Stomach (tissue), 19 donors: ENCODE measurements at places on chromosomes 16 and 17.
A peak's percentile ranks its signal among the peaks of the same experiment; 100 is the strongest.

DNA sequence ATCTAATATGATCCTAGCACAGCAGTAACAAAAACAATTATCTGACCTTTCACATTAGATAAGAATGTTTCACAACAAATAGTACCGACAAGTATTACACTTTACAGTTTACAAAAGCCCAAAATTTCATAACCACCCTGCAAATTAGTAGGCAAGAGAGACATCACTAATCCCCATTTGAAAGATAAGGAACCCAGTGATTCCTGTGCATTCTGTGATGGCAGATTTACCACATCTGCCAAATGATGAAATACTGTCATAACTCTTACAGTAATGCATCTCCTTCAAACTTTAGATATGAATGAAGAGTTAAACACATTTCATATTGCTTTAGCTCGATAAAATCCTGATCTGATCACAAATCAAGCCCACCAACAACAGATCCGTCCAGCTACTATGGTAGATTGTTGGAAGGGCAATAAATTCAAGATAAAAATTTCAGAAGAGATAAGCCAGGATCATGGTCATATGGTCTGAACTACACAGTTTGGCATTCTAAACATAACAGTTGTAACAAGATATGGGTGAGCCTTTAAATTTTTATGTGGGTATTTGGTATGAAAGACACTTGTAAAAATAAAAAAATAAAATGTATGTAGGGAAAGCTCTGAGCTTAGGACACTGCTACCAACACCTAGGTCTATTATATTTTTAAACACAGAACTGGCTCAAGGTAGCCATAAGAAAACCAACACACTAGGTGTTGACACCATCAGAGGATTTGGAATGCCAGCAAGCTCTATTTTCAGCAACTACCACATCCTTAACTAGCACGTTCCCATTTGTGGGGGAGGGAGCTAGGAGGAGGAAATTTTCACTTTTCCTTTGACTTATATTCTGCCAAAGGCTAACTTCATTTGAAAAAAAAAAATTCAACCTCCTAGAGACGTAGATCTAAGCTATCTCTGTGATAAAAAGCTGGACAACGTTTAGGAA, 9.3 kb downstream of the YWHAE start:
- H3K36me3 ChIP-seq = peaks cover under 1% of the 10 kb centered on the region
- peak overlapping the region; percentile 71 for H3K27ac ChIP-seq
- peaks cover 99% of the 10 kb centered on the region for H3K4me1 ChIP-seq
- DNase-seq = no peak

DNA sequence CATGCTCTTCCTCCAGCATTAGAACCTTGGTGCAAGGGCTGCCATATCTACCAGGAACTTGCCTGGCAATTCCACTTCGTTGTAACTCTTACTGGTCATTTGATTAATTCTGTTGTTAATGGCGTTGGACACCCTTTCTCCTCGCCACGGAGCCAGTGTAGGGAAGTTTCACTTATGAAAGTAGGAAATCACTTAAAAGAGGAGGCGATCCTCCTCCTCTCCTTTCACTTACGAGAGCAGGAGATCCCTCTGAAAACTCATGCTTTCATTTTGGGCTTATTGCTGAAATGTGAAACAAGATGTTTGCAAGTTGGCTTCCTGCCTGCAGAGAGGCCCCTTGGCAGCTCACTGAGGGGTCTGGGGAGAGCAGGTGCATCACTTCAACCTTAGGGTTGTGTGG, 226.0 kb downstream of the SNX29 start:
- no peaks in the 10 kb centered on the region for H3K36me3 ChIP-seq
- H3K27me3 ChIP-seq = no peaks in the 10 kb centered on the region
- no peak overlapping the region for H3K4me3 ChIP-seq
- DNase-seq = no peak

DNA sequence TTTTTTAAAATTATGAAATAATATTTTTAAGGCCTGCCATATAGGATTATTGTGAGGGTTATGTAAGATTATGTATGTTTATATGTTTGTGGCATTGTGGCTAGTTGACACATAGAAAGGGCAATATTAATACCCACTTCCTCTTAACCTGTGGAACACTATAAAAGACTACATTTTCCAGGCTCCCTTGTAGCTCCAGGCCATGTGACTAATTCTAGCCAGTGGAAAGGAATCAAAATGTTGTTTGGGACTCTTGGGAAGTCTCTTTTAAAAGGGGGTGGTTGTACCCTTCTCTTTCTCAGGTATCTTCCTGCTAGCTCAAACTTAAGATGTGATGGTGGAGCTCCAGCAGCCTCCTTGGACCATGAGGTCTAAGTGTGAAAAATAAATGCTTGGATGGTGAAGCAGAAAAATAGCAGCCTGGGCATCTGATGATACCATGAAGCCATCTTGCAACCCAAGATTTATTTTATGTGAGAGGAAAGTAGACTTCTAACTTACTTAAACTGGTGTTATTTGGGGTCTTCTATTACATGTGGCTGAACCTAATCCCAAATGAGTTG, 39.2 kb downstream of the TEKT5 start:
- no peak overlapping the region for H3K4me3 ChIP-seq
- DNase-seq = no peak
- H3K27me3 ChIP-seq = no peaks in the 10 kb centered on the region
- H3K4me1 ChIP-seq = peaks cover 16% of the 10 kb centered on the region
- H3K36me3 ChIP-seq = no peaks in the 10 kb centered on the region

DNA sequence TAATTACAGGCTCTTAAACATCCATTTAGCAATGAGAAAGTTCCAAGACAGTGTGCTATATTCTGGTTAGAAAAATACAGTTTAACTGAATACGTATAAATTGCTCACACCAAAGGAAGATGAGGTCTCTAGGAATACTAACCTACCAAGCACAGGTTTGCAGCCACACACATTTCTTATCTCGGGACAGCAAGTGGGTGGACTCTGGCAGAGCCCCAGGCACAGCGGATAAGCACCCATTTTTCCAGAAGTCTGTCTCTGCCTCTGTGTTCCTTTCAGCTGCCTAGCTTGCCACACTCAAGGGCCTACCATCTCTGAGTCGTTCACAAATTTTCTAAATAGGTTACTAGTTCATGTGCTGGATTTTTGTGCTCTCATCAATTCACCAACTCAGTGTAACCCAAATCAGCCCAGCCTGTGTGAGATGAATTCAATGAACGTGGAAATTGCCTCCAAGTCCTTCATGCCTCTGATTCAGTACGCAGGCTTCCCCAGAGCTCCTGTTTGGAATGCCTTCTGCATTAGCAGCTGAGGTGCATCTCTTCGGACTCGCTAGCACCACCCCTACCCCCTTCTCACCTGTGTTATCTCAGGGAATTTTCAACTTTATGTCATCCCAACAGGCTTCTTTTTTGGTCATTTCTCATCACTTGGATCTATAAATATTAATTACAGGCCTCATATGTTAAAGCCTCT, 581.0 kb upstream of the CDH11 start:
- no peak overlapping the region for H3K27ac ChIP-seq
- H3K27me3 ChIP-seq = no peaks in the 10 kb centered on the region
- H3K4me1 ChIP-seq = no peaks in the 10 kb centered on the region
- no peak overlapping the region for H3K4me3 ChIP-seq

- no peak overlapping the region for H3K27ac ChIP-seq
- DNase-seq = no peak
- no peak overlapping the region for H3K4me3 ChIP-seq
- no peaks in the 10 kb centered on the region for H3K4me1 ChIP-seq
- no peaks in the 10 kb centered on the region for H3K36me3 ChIP-seq
Observed at GRCh38 chr16:64543441-64543840, 578.4 kb downstream of the CDH11 start.

GRCh38 chr17:78855561-78856165, 15.0 kb upstream of the USP36 start:
- H3K27ac ChIP-seq = no peak overlapping the region
- H3K4me3 ChIP-seq = no peak overlapping the region
- peaks cover 52% of the 10 kb centered on the region for H3K36me3 ChIP-seq
- no peaks in the 10 kb centered on the region for H3K4me1 ChIP-seq
- no peak for DNase-seq
- no peaks in the 10 kb centered on the region for H3K27me3 ChIP-seq

- peaks cover 36% of the 10 kb centered on the region for H3K36me3 ChIP-seq
- no peaks in the 10 kb centered on the region for H3K27me3 ChIP-seq
- H3K27ac ChIP-seq = peak overlapping the region; percentile 1
- no peak overlapping the region for H3K4me3 ChIP-seq
Observed at GRCh38 chr16:20799599-20799998, 6.7 kb downstream of the ERI2 start.

- H3K27me3 ChIP-seq = no peaks in the 10 kb centered on the region
- peak; percentile 13 for DNase-seq
- no peaks in the 10 kb centered on the region for H3K4me1 ChIP-seq
- H3K27ac ChIP-seq = no peak overlapping the region
- H3K36me3 ChIP-seq = no peaks in the 10 kb centered on the region
- peak overlapping the region; percentile 26 for H3K4me3 ChIP-seq
Observed at GRCh38 chr16:7303052-7303610, 29.5 kb upstream of the RBFOX1 start.

GRCh38 chr16:85082173-85083050, 29.9 kb downstream of the CIBAR2 start:
- H3K4me1 ChIP-seq = no peaks in the 10 kb centered on the region
- peaks cover 21% of the 10 kb centered on the region for H3K36me3 ChIP-seq
- H3K4me3 ChIP-seq = no peak overlapping the region

- H3K27me3 ChIP-seq = no peaks in the 10 kb centered on the region
- H3K36me3 ChIP-seq = peaks cover 20% of the 10 kb centered on the region
- no peak overlapping the region for H3K27ac ChIP-seq
- H3K4me3 ChIP-seq = no peak overlapping the region
Observed at GRCh38 chr17:680529-680928, 34.1 kb downstream of the VPS53 start.

DNA sequence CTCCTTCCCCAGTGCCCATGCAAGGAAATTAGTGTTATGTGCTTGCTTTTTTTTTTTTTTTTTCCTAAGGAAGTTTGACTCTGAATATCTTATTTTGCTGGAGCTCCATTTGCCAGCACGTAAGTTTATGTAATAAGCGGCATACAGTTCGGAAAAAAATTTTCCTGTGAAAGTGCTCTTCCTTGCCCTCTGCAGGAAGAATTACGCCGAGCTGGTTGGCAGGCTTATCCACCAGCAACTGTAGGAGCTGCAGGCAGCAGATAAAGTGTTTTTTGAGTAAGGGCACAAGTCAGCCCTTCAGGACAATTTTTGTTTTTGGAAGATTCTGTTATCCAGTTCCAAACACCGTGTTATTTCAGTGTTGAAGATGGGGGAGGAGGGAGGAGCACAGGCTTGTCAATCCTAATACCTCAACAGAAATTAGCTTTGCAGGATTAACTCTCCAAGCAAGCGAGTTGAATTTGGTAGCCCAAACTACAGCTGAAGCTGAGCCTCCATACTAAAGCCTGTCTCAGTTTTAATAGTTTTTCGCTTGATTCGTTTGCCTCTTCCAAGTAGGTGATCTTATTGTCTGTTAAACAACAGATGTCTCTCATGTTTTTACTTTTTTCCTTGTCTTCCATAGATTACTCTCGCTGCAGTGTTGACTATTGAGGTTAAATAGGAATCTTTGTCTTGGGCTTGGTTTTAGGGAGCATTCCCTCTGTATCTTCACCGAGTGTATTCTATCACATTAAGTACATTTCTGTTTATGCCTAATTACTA, 1.1 kb downstream of the SPECC1 start:
- peak overlapping the region; percentile 72 for H3K4me3 ChIP-seq
- DNase-seq = peak; percentile 79
- H3K27ac ChIP-seq = no peak overlapping the region
- H3K36me3 ChIP-seq = no peaks in the 10 kb centered on the region

DNA sequence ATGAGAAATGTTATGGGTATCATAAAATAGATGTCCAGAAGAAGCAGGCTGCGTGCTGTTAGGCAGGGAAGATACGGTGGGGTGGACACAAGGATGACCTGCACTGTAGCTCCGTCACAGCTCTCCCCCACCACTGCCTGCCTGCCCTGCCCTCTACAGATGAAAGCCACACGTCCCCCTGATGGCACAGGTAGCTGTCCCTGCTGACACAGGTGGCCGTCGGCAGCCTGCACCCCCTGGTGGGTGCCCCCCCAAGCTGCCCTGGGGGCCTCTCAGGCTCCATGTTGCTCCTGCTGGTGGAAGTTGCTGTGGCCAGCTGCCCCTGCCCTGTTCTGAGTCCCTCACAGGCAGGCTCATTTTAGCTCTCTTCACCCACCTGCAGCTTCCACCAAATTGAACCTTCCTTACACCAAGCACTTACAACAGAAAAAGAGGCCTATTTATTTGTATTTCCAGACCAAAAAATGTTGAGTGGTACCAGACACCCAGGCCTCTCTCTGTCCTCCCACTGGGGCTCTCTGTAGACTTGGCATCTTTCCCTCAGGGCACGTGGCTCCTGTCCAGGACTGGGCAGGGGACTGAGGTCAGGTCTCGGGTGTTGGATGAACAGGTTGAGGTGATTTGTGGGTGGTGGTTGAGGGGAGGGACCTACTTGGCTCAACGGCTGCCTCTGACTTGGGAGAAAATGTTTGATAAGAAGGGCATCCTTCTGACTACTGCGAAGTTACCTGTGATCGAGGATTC, 50.1 kb upstream of the CACNG5 start:
- no peaks in the 10 kb centered on the region for H3K27me3 ChIP-seq
- no peak overlapping the region for H3K27ac ChIP-seq
- DNase-seq = no peak
- peaks cover 38% of the 10 kb centered on the region for H3K36me3 ChIP-seq
- no peak overlapping the region for H3K4me3 ChIP-seq
- no peaks in the 10 kb centered on the region for H3K4me1 ChIP-seq

GRCh38 chr17:59899099-59899498, 6.2 kb downstream of the RPS6KB1 start:
- H3K4me1 ChIP-seq = peaks cover 51% of the 10 kb centered on the region
- peak; percentile 46 for DNase-seq
- no peaks in the 10 kb centered on the region for H3K27me3 ChIP-seq
- H3K36me3 ChIP-seq = peaks cover 14% of the 10 kb centered on the region
- no peak overlapping the region for H3K4me3 ChIP-seq

- no peaks in the 10 kb centered on the region for H3K4me1 ChIP-seq
- no peak overlapping the region for H3K27ac ChIP-seq
- no peak for DNase-seq
Observed at GRCh38 chr17:69678206-69678605, 263.7 kb downstream of the MAP2K6 start.

DNA sequence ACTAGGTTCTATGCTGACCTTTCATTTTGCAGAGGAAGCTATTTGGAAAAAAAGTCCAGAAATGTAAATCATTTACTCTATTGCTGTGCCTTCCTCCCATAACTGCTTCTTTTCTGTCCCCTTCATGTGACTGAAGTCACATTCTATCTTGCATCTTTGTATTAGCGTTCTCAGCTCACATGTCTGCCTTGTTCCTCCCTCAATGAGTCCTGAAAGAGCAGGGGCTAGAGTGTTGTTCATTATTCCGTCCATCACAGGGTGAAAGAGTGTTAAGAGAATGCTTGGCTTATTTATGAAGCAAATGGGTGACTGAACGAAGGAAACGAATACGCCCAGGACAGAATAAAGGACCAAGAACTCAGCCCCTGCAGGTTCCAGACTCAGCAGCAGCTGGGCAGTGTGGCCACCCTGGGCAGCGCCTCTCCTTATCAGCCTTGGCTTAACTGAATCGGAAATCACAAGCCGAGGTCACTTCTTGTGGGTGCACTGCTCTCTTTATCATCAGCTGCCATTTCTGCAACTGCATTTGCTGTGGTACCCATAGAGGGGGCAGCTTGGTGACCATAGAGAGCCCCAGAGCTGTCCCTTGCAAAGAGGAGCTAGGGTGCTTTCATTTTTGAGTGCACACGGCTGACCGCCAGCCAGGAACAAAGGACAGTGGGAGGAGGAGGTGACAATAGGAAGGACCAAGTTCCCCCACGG, 1.8 kb upstream of the PIK3R6 start:
- no peak overlapping the region for H3K4me3 ChIP-seq
- H3K36me3 ChIP-seq = no peaks in the 10 kb centered on the region
- H3K27ac ChIP-seq = no peak overlapping the region
- H3K27me3 ChIP-seq = no peaks in the 10 kb centered on the region

GRCh38 chr17:60426596-60426995, 4.3 kb downstream of the CHCT1 start:
- no peaks in the 10 kb centered on the region for H3K27me3 ChIP-seq
- H3K4me1 ChIP-seq = no peaks in the 10 kb centered on the region
- H3K27ac ChIP-seq = no peak overlapping the region
- no peaks in the 10 kb centered on the region for H3K36me3 ChIP-seq
- no peak for DNase-seq
- no peak overlapping the region for H3K4me3 ChIP-seq
